ENCODE measurements at places on chromosomes 6 and 20.

DNA sequence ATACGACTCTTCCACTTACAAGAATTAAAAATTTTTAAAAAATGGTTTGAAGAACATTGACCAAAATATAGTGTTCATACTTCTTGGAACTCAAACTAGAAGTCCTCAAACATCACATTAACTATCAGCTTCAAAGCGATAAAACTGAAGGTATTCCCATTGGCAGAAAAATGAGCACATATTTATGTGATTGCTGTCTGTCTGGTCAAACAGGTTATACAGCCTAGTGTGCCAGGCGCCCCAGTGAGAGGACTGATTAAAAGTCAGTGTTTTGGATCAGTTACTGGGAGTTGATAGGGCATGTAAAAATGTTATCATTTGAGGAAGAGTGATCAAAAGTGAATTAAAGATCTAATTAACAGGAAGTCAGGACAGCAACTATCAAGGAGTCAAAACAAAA lies 738.8 kb downstream of the HDGFL1 start:
- no peak for DNase-seq

GRCh38 chr6:91681296-91681695 lies 1094.4 kb upstream of the MAP3K7 start:
- DNase-seq = no peak

DNA sequence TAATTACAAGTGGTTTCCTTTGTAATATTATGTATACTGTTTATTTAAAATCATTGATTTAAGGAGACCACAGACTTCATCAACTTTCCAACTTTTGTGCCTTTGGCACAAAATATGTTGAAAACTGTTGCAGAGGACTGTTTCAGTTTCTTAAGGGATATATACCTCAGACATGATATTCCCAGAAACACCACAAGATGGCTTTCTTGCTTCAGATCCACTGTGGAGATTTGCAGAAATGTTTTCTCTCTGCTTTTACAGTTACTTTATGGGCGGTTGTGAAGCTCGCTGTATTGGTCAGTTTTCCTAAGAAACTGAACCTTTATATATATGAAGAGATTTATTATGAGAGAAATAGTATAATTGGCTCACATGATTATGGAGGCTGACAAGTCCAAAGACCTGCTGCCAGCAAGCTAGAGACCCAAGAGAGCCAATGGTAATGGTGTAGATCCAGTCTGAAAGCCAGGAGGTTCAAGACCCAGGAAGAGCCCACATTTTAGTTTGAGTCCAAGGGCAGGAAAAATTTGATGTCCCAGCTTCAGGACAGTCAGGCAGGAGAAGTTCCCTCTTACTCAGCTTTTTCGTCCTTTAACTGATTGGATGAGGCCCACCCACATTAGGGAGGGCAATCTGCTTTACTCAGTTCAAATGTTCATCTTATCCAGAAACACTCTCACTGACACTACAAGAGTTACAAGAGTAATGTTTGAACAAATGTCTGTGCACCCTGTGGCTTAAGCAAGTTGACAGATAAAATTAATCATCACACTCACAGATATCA lies 12.8 kb downstream of the ME1 start:
- peak; percentile 67 for DNase-seq

GRCh38 chr20:46107061-46107460 lies 11.1 kb upstream of the CD40 start:
- no peak for DNase-seq

DNA sequence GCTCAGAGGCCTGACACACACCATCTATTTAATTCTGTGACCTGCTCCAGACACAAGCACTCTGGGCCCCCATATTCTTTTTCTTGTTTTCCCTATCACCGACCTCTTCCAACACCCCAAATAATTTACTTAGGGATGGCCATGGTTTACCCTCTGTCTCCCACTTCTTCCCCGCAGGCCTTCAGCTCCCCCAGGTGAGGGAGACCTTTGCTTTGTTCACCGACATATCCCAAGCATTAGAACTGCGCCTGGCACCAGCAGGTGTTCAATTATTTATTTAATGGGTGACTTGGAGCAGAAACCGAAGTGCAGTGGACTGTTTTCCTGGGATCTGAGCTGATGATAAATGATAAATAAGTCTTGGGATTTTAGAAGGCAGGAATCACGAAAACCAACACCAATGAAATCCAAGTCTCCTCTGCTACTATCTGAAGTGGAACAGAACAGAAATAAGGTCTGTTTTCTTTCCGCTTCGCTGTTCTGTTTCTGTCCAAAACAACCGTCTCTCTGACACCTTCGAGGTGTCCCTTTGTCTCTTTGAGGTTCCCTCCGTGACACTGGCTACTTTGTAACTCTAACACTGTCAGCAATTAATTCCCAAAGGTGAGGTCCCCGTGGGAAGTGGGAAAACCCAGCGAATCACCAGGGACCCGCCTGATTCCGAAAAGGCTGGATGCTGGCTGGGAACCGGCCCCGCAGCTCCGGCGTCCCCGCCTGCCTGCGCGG lies 1.1 kb upstream of the RIN2 start:
- DNase-seq = no peak

DNA sequence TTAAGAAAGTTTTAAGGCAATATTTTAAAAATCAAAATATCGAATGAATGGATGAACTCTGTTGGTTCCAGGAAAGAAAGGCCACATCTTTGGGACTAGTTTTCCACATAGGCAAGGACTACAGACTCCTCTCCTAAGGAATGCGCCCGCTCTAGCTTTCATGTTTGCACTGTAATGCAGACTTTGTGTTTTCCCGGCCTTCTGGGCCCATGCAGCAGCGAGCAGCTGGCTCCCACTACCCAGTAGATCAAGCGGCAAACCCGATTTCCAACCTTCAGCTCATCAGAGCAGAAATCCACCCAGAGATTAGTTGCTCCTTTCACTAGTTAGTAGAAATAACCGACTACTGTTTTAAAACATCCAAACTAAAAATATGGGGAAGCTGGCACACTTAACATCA lies 27.7 kb downstream of the OVOL2 start:
- DNase-seq = no peak

DNA sequence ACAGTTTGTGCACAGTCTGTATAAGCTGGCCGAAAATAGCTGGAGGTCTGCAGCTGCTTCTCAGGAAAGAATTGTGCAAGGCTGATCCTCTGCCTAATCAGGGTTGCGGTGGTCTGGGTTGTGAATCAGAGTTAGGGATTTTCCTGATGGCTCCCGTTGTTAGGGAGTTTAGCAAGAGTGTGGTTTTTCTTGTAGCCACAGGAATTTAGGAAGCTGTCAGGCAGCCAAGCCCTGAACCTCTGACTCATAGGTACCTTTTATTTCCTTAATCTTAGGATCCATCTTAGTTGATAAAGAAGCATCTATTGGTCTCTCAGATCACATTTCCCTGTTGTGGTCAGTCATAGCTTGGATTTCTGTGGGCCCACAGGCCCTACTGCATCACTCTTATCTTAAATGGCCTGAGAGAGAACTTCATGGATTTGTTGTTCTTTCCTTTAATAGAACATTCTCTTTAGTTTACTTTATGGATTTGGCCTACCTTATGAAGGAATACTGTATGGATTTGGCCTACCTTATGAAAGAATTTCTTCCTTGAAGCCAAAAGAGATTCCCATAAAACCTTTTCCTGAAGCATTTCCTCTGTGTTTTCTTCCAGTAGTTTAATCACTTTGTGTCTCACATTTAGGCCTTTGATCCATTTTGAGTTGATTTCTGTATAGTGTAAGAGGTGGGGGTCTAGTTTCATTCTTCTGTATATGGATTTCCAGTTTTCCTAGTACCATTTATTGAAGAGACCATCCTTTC lies 10.3 kb downstream of the KIF25 start:
- DNase-seq = peak; percentile 98

DNA sequence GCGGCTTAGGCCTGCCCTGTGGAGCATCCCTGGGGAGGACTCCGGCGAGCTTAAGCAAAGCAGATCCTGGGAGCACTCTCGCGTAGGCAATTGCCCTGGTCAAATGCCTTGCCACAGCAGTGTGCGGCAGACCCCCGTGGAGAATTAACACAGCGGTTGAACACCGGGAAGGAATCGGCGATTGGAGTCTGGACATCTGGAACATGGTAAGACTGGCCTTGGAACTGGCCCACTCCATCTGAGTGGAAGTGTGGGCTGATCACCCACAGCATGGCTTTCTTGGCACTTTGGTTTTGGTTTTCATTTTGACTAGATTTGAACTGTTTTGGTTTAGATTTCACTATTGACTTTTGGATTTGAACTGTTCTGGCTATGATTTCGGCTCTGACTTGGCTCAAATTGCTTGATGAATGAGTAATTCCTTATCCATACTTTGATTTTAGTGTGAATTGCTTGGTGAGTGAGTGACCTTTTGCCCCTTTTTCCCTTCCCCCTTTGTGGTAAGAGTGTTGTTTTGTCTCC lies 300.7 kb downstream of the RNGTT start:
- DNase-seq = no peak

- DNase-seq = peak; percentile 3
Measured at GRCh38 chr6:168574699-168575195, 133.8 kb downstream of the SMOC2 start.

- DNase-seq = no peak
Measured at GRCh38 chr6:33093855-33094254, 18.1 kb downstream of the HLA-DPB1 start.

DNA sequence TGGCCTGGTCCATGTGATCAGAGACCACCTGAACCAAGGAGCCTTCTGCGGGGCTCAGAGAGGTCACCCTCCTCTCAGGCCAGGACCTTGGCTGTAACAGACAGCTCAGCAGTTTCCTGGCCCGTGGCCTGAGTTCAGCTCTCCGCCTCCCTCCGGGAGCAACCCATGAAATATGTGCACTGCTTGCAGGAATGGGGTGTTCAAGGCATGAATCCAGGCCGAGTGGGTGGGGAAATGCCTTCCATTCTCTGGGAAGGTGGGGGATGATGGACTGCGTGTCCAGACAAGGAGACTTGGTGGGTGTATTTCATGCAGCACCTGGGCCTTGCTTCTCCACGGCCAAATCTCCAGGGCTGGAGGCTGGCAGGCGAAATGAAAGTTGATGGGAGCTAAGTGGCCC lies 46.0 kb downstream of the SIRPA start:
- peak; percentile 10 for DNase-seq

- DNase-seq = no peak
Measured at GRCh38 chr20:18849131-18849530, 35.5 kb downstream of the SCP2D1 start.

DNA sequence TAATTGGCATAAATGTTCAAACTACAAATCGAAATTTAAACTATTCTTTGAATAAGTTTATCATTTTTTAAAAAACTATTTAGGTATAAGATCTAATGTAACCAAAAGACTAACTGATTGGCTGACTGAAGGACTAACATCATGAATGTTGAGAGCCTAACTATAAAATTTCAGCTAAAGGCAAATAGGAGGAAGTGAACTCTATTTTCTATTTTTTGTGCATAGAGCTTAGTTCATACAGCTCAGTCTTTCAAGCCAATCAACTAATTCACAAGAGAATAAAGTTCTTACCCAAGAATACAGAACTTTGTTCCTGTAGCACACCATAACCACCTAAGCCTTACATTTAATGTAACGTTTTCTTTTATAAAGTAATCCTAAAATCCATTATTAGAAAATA lies 46.3 kb upstream of the STXBP5 start:
- no peak for DNase-seq

DNA sequence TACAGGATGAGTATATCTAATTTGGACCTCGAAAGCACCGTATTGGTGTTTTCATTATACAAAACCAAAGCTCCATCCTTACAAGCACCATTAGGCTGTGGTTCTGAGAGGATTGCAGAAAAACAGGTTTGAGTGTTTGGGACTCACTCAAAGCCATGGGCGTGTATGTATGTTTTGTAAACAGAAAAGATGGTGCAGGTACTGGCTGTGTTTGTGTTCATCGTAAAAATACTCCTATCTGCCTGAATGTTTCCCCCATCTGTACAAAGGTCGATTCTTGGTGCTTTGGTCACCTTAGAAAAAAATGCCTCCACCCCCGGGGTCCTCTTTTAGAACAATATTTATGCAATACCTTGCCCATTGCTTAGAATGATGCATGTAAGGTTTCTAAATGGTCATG lies 286.6 kb downstream of the TSHZ2 start:
- DNase-seq = no peak

GRCh38 chr20:48064929-48065328 lies 279.6 kb upstream of the SULF2 start:
- DNase-seq = peak; percentile 47

DNA sequence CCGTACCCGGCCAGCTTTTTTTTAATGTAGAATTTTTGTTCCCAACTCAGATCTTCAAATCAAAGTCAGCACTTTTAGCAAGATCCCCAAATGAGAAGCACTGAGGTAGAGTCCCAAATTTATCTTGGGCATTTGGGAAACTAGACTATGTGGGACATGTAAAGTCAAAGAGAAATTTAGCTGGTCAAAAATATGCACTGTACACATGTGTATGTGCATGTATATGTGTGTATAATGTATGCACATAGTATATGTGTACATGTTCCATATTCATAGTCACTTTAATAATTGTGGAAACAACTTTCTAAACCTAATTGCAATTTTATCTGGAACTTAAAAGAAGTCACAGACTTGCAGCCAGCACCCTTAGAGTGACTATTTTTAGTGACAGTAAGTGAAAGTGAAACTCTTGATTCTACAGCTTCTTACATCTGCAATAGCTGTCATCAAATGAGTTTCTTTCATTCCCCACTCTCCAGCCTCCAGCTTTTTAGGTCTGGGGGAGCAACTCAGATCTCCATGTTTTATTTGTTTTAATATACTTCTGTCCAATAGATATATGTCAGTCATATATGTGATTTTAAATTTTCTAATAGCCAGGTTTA lies 53.6 kb downstream of the CDC40 start:
- DNase-seq = no peak

GRCh38 chr6:160790028-160790792 lies 88.2 kb downstream of the PLG start:
- no peak for DNase-seq

DNA sequence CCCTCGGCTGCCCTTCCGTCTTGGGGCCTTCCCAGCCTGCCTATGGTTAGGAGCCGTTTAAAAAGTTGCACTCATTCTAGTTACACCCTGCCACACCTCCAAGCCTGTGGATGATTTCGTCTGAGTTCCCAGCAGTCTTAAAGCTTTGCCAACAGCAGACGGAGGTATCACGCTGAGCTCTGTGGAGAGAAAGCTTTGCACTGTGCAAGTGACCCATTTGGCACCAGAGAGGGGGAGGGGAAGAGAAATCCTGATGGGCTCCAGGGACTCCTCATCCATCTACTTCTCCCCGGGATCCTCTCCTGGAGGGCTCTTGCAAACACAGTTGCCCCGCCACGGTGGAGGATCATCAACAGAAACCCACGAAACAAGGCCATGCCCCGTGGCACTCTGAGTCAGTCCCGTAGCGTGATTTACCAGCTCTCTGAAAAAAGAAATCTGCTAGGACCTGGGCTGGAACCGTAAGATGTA lies 98.8 kb upstream of the CITED2 start:
- peak; percentile 53 for DNase-seq

GRCh38 chr6:151059612-151060095 lies 180.1 kb upstream of the AKAP12 start:
- no peak for DNase-seq

DNA sequence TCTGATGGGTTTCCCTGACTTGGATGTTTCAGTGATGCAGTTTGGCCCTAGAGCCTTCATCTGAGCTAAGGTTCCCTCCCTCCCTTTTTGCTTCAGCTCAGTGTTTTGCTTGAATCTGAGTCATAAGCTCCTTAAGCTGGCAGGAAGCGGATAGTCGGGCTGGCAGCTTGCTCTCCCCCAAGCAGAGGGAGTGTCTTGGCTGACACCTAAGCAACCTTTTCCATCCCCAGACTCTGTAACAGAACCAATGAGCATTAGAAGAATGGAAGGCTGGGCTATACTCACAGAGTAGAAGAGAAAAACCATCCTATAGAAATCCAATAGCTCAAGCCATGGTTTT lies 98.3 kb downstream of the HAO1 start:
- peak; percentile 92 for DNase-seq

Measured in astrocyte of the hippocampus (primary cell).